Fibroblast of skin of left quadriceps (primary cell): ENCODE measurements at places on chromosomes 4 and X.
A peak's percentile ranks its signal among the peaks of the same experiment; 100 is the strongest.

GRCh38 chr4:87882321-87882720 is 49.6 kb downstream of the MEPE start:
- DNase-seq = no peak

DNA sequence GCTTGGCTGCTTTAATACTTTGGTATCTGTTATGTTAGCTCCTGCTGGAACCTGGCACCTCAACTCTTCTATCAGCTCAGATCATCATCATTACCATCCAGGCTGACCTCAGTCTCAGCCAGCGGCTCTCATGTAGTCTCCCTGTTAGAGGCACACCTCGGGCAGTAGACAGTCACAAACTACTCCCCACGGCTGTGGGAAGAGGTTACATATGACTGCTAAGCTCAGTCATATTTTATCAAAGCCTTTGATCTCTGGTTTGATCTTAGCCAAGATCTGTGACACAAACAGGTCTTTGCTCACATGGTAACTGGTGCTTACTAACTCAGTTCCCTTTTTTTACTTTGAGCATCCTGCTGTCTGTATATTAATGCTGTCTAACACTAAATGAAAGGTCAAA is 384.9 kb downstream of the CENPC start:
- no peak for DNase-seq

DNA sequence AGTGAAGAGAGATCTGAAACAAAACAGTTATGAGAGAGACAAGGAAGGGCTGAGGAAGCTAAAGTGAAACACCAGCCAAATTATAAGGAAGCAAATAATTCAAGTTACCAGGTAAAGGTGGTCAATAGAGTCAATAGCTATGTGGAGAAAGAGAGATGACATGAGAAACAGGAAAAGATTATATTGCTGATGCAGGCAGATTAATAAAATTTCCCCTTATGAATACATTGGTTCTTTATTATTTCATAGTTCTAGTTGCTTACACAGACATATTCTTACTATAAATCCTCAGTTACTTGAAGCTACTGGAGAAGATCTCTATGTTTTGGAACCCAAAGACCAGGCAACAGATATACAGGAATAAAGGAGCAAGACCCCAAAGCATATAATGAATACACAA is 273.7 kb upstream of the CTSO start:
- DNase-seq = no peak

DNA sequence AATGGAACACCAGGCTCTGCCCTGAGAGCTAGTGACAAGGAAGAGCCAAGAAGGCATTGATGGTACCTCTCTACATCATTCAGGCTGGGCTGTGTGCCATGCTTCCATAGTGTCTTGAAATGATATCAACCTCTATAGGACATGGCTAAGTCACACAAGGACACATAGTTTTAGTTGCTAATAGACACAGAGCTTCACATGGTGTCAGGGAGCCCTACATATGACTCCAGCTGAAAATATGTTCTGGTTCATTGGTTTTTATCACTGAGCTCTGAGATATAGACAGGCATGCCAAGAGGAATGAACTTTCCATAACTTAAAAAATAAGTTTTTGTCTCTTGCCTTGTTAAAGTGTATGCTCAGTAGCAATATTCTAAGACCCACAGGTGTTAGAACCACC is 72.1 kb upstream of the PRKG2 start:
- no peak for DNase-seq

GRCh38 chrX:155888139-155888538 is 7.0 kb downstream of the VAMP7 start:
- DNase-seq = peak; percentile 53

DNA sequence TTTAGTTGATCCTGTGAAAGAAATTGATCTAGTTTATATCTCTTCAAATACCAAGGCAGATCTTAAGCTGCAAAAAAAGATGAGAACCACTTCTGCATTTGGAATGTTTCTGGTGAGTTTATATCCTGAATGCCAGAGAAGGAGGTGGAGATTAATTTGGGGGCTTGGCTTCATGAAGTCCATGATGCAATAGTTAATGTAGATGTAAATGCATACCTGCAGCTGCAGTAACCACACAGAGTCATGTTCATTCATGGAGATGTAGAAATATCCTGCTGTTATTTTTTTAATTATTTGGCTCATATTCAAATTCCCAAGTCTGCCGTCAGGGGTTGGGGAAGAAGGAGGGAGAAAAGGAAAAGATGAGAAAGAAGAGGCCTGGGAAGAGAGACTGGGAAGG is at the start of gene SULT1E1:
Gene SULT1E1, minus strand, starts transcription at position 94 of the 400 bp plus-strand sequence. CDS start 2,501 bp downstream, outside the sequence.
- DNase-seq = peak; percentile 60

DNA sequence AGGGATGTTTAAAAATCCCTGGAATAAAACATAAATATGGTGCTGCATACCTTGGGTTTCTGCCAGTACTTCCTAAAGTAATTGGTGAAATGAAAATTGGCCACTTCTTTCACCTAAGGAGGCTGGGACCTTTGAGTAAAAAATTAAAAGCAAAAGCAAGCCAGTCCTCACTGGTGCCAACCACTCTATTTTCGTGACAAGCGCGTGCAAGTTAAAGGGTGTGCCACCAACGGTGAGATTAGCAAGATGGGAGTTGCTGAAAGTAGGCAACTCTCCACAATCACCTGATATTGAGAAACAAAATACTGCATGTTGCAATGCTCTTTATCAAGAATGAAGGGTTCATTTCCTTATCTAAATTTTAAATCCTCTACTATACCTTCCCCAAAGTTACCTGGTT is 19.7 kb upstream of the RTL9 start:
- no peak for DNase-seq

- peak; percentile 62 for DNase-seq
Measured at GRCh38 chr4:40840985-40841571, 91.3 kb downstream of the NSUN7 start.

DNA sequence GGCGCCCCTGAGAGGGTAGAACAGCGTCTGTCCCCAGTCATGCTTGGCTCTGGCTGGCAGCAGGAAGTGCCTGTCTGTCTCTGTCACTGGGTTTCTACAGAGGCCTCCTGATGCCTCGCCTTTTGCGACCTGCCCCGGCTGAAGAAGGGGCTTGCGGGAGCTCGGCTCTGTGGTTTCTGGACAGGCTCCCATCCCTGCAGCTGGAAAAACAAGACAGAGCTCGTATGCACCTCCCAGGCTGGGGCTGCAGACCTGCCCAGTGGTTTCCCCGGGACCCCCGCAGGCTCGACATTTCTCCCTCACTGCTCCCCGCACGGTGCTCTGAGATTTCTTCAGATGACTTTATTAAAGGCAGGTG is 57.0 kb upstream of the SORCS2 start:
- no peak for DNase-seq

DNA sequence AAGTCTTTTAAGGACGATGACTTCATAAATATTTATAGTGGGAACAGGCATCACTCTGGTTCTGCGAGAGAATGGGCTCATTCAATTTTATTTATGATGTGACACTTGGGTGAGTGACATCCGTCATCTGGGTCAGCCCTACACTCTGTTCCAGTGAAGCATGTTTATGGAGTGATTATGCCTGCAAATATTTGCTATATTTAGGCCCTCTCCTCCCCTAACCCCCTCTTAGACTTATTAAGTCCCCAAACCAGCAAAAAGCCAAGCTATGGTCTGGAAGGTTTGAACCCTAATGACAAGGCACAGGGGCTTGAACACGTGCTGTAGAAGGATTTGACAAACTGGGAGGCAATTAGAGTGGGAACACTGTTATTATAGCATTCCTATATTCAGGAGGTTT is 55.9 kb downstream of the C4orf51 start:
- no peak for DNase-seq

DNA sequence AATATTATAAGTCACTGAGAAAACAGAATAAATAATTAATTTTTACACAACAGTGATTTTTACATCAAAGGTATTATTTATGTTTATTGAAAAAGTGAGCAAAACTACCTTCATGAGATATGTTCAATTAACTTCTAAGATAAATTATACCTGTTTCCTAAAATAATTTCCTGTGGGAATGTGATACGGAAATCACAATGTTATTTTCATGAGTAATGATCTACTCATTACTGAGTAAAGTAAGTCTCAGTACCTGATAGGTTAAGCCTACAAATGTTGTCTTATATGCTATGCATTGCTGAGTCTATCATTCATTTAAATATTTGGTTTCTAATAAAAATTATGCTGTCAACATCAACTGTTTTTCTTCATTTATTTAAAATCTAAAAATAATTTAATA is 324.0 kb downstream of the STPG2 start:
- DNase-seq = no peak

DNA sequence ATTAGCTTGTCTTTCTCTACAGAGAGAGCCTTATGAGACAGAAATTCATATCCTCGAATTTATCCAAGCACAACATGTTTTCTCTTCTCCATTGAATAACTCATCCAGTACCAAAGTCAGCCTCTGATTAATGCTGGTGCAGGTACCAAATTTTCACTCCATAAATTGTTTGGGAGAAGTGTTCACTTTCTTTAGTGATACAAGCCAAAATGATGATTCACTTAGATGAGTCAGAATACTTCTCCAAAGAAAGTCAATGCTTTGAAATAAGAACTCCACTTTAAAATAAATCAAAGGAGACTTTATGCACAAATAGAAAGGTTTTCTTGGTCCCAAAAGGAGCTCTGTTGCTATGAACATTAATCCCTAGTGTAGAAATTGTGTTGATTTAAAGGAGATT is 60.2 kb downstream of the MAOB start:
- DNase-seq = no peak

- no peak for DNase-seq
Measured at GRCh38 chrX:6985537-6985936, 162.0 kb upstream of the STS start.

GRCh38 chr4:104138116-104138515 is 356.6 kb downstream of the CXXC4 start:
- DNase-seq = no peak
